ENCODE measurements at places on chromosomes 16 and 17.

GRCh38 chr16:13708347-13709120 lies 211.4 kb upstream of the ERCC4 start:
- no peak for DNase-seq

DNA sequence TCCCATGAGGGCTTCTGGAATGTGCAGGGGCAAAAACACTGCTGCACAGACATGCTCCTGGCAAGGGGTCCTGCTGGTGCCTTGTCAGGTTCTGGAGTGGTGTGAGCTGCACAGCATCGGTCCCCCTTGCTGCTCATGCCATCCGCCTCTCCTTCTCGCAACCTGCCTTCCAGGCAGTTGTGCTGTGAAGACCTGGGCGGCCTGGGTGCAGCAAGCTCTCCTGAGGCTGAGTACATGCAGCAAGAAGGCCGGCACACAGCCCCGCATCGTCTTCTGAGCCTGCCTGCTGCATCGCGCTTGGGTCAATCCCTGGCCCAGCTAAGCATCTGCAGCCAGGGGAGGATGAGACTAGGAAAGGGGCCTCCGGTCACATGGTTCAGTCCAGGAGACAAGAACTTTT lies 478 bp upstream of the TRPV1 start:
- no peak for DNase-seq

GRCh38 chr17:6070913-6071511 lies 833 bp downstream of the WSCD1 start:
- peak; percentile 11 for DNase-seq

DNA sequence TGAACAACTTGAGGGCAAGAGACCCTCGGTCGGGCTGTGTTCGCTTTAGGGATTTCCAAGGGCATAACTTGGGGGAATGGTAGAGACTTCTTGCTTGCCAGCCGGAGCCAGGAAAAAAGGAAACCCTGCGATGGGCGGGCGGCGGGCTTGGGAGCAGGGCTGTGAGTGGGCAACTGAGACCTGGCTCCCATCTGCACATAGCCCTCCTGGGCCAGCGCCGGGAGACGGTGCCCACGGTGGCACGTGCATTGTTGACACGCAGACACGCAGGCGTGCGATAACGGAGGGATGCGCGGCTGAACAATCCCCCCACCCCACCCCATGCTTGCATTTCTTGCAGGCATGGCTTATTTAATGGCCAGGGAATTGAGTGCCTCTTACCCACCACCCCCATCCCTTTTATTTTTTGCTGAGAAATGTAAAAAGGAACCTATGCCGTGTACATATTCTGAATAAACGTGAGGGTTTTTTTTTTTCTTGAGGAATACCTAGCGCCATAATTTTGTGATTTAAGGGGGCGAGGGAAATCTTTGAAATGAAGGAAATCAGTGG lies 17.1 kb upstream of the ZFHX3 start:
- no peak for DNase-seq

DNA sequence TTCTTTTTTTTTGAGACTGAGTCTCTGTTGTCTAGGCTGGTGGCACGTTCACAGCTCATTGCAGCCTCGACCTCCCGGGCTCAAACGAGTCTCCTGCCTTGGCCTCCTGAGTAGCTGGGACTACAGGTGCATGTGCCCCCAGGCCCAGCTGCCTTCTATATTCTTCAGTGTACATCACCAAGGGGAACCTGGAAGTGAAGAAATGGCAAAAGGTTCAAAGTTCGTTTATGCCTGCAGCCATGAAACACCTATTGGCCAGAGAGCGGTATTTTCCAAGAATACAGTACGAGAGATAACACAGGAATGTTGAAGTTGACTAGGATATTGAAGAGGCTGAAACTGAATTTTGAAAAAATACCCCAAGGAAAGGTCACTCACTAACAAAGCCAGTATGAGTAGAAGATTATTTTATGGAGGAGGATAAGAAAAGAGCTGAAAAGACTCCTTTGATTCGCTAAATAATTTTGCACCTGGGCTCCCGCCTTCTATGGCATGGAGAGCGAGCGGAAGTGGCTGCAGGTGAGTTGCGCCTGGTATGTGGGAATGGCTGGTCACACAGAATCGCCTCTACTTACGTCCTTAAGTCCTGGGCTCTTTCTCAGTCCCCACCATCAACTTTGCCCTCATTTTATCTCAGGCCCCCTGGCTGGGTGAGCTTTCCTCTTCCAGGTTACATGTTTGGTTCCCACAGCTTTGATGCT lies 9.8 kb downstream of the ST6GALNAC1 start:
- DNase-seq: no peak

DNA sequence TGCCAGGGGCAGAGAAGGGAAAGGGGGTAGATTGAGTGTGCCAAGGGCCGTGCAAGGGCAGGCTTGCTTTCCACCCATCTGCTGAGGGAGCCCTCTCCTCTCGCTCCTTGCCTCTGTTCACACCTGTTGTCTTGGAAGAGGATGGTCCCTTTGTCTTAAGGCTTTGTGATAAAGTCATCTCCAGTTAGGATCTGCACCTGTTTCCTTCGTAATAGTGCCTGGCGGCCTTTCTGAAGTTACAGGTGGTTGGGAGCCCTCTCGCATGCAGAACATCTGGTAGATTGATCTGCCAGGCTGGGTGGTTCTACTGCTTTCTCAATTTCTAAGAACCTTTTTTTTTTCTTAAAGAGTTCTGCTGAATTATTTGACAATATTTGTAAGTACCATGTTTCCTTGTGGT lies 16.3 kb downstream of the UBFD1 start:
- no peak for DNase-seq

GRCh38 chr16:87895641-87896141 lies 26.4 kb upstream of the SLC7A5 start:
- DNase-seq: peak; percentile 74

- DNase-seq: peak; percentile 25
These were observed 1.5 kb downstream of the CDK12 start for GRCh38 chr17:39462631-39463375.

- DNase-seq: peak; percentile 24
These were observed 10.9 kb downstream of the STH start for GRCh38 chr17:46009681-46010596.

- DNase-seq: peak; percentile 29
These were observed 42.3 kb upstream of the MED9 start for GRCh38 chr17:17434477-17434876.

- DNase-seq: peak; percentile 80
These were observed 122.0 kb downstream of the USP22 start for GRCh38 chr17:20920815-20921199.

DNA sequence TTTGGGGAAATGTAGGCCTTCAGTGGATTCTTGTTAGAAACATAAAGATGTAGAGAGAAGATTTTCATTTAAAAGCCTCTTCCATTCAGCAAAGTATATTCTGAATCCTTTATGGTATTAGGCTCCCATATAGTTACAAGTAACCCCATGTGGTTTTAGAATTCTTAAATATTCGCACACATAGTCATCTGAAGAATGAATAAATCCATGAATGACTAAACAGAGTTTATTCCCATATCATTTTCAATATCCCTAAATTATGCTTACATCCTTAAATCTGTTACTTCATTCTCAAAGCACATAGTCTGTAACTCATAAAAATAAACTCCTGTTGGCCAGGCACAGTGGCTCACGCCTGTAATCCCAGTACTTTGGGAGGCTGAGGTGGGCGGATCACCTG lies 962.1 kb downstream of the KCNJ18 start:
- no peak for DNase-seq

DNA sequence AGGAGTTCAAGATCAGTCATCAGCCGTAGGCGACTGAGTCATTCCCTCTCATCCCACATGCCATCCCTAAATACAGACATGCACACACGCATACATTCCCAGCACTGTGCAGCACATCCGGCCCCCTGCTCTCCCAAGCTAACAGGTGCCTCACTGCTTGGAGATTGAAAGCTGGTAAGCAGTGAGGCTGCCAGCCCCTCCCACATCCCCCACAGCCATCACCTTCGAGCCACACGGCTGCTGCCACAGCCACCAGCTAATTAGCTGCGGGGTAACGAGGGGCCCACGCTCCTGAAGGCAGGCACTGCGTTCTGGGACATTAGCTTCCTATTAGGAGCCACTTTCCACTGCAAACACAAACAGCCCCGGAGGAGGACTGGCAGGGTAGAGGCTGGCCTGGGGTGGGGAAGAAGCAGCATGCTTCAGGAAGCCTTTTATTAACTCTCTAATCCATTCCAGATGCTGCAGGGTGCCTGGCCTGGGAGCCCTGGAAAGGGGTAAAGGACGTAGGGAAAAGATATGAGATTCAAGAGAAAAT lies 179.6 kb downstream of the CCT6B start:
- DNase-seq: peak; percentile 77

- no peak for DNase-seq
These were observed 227.2 kb upstream of the MON1B start for GRCh38 chr16:76963614-76964315.

GRCh38 chr17:7862692-7863437 lies 5.1 kb downstream of the CYB5D1 start:
- DNase-seq: peak; percentile 63

GRCh38 chr17:77392376-77393273 lies 251.9 kb downstream of the SEC14L1 start:
- peak; percentile 64 for DNase-seq

- no peak for DNase-seq
These were observed 5.8 kb downstream of the NEUROD2 start for GRCh38 chr17:39601758-39602532.

GRCh38 chr17:42289611-42290181 lies 1.4 kb downstream of the STAT5A start:
- no peak for DNase-seq

DNA sequence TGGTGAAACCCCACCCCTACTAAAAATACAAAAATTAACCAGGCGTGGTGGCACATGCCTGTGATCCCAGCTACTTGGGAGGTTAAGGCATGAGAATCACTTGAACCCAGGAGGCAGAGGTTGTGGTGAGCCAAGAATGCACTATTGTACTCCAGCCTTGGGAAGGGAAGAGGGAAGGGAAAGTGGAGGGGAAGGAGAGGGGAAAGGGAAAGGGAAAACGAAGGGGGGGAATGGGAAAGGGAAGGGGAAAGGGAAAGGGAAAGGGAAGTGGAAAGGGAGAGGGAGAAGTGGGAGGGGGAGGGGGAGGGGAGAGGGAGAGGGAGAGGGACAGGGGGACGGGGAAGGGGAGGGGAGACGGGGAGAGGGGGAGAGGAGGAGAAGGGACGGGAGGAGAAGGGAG lies 122.5 kb downstream of the GAS7 start:
- DNase-seq: no peak

DNA sequence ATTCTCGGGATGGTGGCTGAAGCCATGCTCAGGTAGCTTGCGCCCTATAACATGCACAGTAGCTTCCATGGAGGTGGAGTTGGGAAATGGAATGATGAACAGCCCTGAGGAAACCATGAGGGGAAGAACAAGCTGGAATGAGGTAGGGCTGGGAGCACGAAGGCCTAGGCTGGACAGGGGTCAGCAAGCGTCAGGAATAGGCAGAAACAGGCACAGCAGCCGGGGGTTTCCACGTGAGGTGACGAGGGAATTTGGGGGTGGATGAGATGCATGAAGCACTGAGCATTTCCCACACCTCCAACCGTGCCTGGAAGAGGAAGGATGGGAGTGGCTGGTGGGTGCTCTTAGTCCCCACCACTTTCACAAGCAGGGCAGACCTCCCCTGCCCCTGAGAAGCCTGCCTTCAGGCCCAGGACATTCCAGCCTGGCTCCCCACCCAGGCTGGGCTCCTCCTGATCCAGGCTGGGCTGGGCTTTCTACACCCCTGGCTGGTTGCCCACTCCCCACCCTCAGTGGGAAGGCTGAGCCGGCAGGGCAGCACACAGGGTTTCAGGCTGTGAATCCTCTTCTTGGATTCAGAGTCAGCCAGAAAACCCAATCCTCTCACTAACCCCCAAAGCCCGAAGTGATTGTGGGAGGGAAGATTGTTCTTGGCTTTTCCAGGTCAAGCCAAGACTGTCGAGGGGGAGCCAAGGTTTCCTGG lies 21.9 kb downstream of the PLEKHG4 start:
- no peak for DNase-seq

DNA sequence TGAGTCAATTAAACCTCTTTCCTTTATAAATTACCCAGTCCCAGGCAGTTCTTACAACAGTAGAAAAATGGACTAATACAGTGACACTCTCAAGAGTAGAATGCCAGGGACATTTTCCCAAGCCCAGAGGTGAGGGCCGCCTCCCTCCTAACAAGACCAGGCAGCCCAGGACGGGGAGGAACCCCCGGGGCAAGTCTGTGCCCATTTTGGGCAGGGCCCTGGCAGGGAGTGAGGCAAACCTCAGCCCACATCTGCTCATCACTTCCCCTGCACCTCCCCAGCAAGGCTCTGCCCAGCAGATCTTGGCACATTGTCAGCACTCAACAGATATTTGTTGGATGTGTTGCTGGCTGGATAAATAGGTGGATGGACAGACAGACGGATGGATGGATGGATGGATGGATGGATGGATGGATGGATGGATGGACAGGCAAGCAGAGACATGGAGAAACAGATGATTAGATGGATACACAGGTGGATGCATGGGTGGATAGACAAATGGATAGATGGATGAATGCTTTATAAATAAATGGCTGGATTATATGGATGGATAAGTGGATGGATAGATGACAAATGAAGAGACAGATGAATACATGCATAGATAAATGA lies 271.3 kb downstream of the PARN start:
- DNase-seq: no peak

Measured in EH (cell line).